Colonic mucosa (tissue), 4 donors: ENCODE measurements at places on chromosomes 2 and 18.

DNA sequence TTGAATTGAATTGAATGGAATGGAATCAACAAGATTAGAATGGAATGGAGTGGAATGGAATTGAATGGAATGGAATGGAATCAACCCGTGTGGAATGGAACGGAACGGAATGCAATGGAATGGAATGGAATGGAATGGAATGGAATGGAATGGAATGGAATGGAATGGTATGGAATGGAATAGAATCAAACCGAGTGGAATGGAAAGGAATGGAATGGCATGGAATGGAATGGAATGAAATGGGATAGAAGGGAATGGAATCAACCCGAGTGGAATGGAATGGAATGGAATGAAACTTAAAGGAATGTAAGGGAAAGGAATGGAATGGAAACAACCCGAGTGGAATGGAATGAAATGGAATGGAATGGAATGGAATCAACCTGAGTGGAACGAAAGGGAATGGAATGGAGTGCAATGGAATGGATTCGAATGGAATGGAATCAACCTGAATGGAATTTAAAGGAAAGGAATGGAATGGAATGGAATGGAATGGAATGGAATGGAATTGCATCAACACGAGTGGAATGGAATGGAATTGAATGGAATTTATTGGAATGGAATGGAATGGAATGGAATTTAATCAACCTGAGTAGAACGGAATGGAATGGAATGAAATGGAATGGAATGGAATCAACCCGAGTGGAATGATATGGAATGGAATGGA is 1146.6 kb downstream of the RPIA start:
- DNase-seq = no peak

GRCh38 chr18:13534631-13535030 is 191.7 kb downstream of the FAM210A start:
- no peak for DNase-seq

DNA sequence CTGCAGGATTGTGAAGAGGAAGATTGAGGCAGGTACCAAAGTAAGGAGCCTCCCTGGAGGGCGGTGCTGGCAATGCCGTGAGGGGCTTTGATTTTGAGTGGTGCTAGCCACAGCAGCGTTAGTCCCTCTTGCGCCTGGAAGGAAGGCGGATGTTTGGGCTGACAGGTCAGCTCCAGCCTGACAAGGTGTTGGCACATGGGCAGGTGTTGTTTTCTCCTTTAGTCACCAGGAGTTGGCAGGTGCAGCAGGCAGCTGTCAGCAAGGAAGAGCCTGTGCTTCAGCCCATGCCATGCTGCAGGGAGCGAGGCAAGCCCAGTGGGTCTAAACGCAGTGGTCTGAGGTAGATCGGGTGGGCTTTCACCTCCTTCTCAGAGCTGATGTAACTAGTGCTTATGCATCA is 8.5 kb downstream of the SEC11C start:
- DNase-seq = no peak

GRCh38 chr2:169286624-169287231 is 75.6 kb downstream of the LRP2 start:
- no peak for DNase-seq

- DNase-seq = no peak
These were observed 201.3 kb downstream of the EIPR1 start for GRCh38 chr2:3176071-3176868.

GRCh38 chr2:200158647-200159356 is 147.7 kb upstream of the SPATS2L start:
- DNase-seq = no peak

DNA sequence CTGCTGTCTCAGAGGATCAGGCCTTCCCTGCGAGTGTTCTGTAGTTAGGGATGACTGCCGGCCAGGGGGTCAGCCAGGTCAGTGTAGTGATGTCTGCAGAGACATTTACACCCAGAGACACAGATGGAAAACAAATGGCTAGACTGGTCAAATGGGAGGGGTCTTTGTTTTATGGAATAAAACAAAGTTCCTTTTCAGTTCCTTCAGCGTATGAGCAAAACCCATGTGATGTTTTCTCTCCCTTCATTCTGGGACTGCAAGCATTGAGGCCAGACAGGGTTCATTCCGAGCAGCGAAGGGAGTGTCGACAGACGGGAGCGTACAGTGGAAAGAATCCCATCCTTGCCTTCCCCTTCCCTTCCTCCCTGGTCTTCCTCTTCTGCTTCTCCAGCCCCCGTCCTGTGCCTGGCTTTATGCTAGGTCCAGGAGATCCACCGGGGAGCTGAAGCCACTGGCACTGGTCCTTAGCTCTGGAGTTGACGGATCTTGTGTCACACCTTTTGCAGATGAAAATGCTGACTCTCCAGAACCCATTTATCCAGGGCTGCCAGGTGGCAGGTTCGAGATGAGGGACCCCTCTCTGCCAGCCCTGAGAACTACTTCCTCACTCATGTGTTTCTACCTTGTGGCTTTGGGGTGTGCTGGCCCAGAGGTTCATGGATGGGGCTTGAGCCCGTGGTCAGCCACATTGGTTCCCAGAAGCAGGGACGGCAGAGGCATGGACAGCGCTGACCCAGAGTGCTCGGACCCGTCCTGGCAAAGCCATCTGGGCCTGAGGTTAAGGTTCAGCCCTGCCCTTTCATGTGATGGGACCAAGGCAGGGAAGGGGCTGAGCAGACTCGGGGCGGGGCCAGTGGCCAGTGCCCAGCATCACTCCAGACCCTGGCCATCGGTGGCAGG is 24.2 kb downstream of the ITGB1BP1 start:
- no peak for DNase-seq
